ENCODE measurements at places on chromosomes 6 and 20.

DNA sequence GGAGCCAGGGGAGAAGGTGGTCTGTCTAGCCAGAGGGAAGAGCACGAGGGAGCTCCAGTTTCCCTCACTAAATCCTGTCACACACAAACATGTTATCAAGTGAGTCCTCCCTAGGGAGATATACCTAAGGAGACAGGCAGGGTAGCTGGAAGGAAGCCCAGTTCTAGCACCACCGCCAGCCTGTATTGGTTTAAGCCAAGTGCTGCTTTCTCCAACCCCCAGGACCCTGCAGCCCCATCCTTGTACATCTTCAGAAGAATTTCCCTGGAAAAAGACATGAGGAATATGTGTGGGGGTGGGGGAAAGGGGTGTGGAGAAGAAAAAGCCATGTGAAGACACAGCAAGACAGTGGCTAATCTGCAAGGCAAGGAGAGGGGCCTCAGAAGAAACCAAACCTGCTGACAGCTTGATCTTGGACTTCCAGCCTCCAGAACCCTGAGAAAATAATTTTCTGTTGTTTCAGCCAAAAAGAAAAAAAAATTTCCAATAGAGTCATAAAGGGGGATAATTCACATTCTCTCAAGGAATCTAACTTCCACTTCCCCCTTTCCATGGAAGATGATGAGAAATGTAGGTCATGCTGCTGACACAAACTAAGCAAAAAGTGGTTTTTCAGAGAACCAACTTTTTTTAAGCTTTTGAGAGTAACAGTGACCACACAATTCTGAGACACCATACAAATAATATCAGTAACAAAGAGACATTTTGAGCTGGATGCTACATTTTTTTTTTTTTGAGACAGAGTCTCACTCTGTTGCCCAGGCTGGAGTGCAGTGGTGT, 103.2 kb upstream of the PRDM1 start:
- DNase-seq = no peak
- peaks cover 17% of the 10 kb centered on the region for H3K4me1 ChIP-seq
- peaks cover 76% of the 10 kb centered on the region for H3K27me3 ChIP-seq
- no peak overlapping the region for H3K27ac ChIP-seq
- no peaks in the 10 kb centered on the region for H3K36me3 ChIP-seq

DNA sequence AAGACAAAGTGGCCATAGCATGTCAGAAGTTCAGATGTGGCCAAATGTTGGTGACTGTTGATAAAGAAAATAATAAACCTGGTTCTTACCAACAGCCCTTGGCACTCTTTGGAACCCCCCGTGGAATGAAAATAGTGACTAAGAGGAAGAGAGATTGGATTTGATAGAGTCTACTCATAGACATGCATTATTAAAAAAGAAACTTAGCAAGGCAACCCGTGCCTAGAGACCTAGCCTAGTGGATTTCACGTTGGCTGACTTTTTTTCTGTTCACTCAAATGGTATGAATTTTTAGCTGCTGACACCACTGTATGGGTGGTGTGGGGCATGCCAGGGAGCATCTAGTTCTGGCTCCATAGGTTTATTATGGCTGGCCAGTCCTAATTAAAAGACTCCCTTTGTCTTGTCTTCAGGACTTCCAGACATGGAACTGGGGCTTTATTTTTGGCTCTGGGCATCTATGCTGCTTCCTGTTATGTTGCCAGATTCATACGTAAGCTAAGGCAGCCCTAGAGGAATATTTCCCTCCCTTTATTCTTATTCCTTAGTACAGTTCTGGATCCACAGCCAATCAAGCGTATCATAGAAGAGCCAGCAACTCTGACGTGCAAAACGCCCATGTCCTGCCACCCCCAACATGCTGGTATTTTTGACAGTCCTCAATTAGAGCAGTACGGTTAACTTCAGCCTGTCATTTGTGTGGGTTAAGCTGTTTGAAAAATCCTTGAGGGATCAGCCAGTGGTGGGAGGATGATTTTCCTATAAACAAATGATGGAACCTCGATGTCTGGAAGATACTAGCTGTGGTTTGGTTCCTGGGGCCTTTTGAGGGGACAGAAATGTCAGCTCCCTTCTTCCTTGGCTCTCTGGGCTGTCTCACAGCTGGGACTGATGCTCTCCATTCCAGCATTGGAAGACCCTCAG, 127.5 kb downstream of the ISM1 start:
- H3K4me3 ChIP-seq = no peak overlapping the region
- H3K27me3 ChIP-seq = no peaks in the 10 kb centered on the region
- no peak overlapping the region for H3K27ac ChIP-seq
- DNase-seq = no peak
- no peaks in the 10 kb centered on the region for H3K4me1 ChIP-seq

- H3K4me1 ChIP-seq = no peaks in the 10 kb centered on the region
- no peak overlapping the region for H3K4me3 ChIP-seq
- no peaks in the 10 kb centered on the region for H3K27me3 ChIP-seq
- DNase-seq = no peak
These were observed 42.3 kb downstream of the IL20RA start for GRCh38 chr6:137002505-137002904.

DNA sequence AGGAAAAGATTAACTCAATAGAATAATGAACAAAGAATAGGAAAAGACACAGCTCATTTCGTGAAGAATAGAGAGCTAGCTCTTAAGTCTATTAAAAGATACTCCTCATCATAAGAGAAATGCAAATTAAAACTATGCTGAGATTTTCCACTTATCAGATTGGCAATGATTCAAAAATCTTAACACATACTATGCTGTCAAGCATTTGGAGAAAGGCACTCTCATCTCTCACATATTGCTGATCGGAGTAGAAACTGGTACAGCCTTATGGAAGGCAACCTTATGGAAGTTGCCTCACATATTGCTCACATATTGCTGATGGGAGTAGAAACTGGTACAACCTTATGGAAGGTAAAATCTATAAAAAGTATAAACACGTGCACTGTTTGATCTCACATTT, 21.4 kb upstream of the PLAGL1 start:
- DNase-seq = no peak
- no peaks in the 10 kb centered on the region for H3K27me3 ChIP-seq
- H3K27ac ChIP-seq = no peak overlapping the region
- H3K4me3 ChIP-seq = no peak overlapping the region
- H3K36me3 ChIP-seq = no peaks in the 10 kb centered on the region

DNA sequence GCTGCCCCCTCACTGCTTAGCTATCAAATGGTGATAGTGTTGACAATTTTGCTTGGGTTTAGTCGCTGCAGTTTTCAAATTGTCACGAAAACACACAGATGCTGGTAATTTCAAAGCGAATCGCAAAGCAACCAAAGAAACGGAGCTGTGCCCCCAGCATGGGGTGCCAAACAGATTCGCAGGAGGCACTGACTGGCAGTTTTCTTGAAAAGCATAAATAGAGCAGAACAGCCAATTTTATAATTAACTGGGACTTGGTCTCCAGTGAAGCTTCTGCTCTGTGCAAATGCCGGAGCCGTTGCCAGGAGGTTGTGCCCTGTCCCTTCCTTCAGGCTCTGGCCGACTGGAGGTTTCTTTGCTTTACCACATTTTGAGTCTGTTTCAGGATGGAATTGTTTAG, 18.8 kb downstream of the ARHGAP40 start:
- H3K36me3 ChIP-seq = no peaks in the 10 kb centered on the region
- peaks cover 32% of the 10 kb centered on the region for H3K27me3 ChIP-seq
- H3K4me1 ChIP-seq = no peaks in the 10 kb centered on the region
- H3K4me3 ChIP-seq = no peak overlapping the region
- H3K27ac ChIP-seq = no peak overlapping the region

DNA sequence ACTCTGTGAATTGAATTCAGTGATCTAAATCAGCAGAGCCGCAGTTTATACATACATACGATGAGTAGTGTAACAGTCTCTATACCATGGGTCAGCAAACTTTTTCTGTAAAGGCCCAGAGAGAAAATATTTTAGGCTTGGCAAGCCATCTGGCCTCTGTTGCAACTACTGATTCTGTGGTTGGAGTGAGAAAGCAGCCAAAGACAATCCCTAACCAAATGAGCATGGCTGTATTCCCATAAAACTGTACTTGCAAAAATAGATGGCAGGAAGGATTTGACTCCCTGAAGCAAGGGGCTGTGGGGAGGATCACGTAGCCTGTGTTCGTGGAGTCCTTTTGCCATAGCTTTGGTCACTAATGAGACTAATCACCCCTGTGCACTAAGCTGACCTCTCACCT, 17.9 kb upstream of the MOCS1 start:
- H3K27me3 ChIP-seq = no peaks in the 10 kb centered on the region
- peak overlapping the region; percentile 27 for H3K27ac ChIP-seq
- H3K36me3 ChIP-seq = no peaks in the 10 kb centered on the region
- no peak overlapping the region for H3K4me3 ChIP-seq

GRCh38 chr6:39166189-39166911, 51.4 kb upstream of the SAYSD1 start:
- no peaks in the 10 kb centered on the region for H3K4me1 ChIP-seq
- DNase-seq = peak; percentile 58
- H3K27ac ChIP-seq = no peak overlapping the region
- H3K27me3 ChIP-seq = peaks cover 19% of the 10 kb centered on the region

GRCh38 chr6:110190726-110191125, 10.5 kb downstream of the CDC40 start:
- no peak overlapping the region for H3K27ac ChIP-seq
- no peaks in the 10 kb centered on the region for H3K27me3 ChIP-seq
- H3K4me1 ChIP-seq = peaks cover 49% of the 10 kb centered on the region
- DNase-seq = no peak
- H3K4me3 ChIP-seq = no peak overlapping the region

- H3K4me3 ChIP-seq = no peak overlapping the region
- H3K36me3 ChIP-seq = no peaks in the 10 kb centered on the region
- H3K4me1 ChIP-seq = peaks cover 4% of the 10 kb centered on the region
- peak; percentile 63 for DNase-seq
These were observed 27.8 kb downstream of the CASS4 start for GRCh38 chr20:56439771-56440291.

DNA sequence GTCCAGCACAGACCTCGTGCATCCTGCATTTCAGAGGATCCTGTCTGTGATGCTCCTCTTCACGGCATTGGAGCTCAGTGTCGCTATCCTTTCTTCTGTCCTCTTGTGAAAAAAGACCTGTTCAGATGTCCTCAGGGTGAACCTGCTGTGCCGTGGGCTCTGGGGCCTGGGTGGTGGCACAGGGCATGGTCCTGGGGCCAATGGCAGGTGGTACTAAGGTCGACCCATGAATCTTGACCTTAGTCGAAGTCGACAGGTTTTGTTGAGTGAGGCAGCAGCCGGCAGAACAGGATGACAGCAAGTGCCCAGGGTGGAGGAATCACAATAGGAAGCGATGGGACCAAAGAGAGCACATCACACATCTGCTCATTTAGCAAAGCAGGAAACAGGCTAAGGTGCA, 22.0 kb upstream of the MAS1L start:
- H3K4me1 ChIP-seq = no peaks in the 10 kb centered on the region
- no peak overlapping the region for H3K4me3 ChIP-seq
- H3K27me3 ChIP-seq = peaks cover 16% of the 10 kb centered on the region
- no peak overlapping the region for H3K27ac ChIP-seq

DNA sequence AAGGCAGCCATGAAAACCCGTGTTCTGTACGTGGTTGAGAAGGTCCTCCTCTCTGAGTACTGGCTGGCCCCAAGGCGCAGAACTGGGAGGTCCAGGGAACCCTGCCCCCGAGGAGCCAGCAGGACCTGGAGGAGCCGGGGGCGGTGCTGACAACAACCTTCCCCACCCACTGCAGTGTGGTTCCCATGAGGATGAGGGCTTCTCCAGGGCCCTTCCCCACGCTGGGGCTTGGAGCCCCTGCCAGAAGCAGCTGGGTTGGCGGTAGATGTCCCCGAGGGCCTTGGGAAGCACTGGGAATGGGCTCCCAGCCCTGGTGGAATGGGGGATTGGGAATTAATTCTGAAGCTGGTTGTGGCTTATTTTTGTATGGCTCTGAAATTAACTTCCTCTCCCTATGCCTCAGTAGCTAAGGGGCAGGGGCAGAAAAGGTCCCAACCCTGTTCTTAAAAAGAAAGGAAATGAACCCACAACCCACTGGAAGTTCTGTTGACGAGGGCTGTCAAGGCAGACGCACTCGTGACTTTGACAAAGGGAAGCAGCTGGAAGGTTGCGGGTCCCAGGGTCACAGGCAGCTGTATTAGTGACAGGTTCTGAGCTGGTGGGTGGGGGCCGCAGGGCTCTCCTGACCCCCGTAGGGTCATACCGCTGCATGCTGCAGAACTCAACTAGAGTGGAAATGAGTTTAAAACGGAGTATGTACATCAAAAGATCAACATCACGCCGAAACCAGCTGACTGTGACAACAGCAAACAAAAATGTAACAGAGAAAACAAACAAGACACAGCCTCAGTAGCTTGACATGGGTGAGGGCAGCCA, 13.9 kb upstream of the HELZ2 start:
- DNase-seq = no peak
- no peaks in the 10 kb centered on the region for H3K4me1 ChIP-seq
- no peak overlapping the region for H3K4me3 ChIP-seq
- peaks cover 36% of the 10 kb centered on the region for H3K36me3 ChIP-seq
- H3K27me3 ChIP-seq = no peaks in the 10 kb centered on the region

DNA sequence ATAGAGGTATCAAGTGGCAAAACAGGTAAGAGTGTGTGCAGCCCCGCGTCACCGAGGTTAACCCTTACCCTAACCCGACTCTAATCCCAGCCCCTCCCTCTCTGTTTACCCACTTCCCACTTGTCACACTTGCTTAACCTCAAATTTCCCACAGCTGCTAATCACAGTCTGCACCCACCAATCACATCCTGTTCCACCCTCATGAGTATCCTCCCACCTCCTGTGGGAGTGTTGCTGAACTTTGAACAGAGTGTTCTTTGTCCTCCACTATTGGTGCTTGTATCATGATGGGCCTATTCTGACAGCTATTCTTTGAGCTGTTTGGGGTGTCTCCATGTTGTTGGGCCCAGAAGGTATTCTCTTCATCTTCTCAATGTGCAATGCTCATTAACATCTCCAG, 487.8 kb downstream of the PTPRT start:
- H3K4me1 ChIP-seq = no peaks in the 10 kb centered on the region
- no peak overlapping the region for H3K27ac ChIP-seq

GRCh38 chr20:39298571-39299506, 336.7 kb downstream of the DHX35 start:
- no peaks in the 10 kb centered on the region for H3K36me3 ChIP-seq
- no peak overlapping the region for H3K4me3 ChIP-seq
- DNase-seq = no peak
- no peaks in the 10 kb centered on the region for H3K27me3 ChIP-seq
- H3K27ac ChIP-seq = no peak overlapping the region
- H3K4me1 ChIP-seq = no peaks in the 10 kb centered on the region

DNA sequence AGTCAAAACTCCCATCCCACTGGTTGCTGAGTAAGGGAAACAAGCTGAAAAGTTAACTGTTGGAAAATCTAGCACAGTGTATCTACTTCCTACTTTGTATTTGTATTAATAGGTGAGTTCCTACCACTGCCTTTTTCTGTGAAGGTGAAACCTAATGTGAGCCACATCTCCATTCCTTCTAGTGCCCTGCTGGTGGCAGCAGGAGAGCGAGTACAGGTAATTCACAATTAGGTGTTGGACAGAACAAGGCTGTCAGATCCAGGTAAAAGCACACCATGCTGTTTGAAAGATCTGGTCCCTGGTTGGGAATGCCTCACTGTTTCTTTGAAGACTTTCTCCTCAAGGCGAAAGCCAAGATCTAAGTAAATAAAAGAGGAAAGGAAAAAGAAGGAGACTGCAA, 528.4 kb downstream of the PKHD1 start:
- no peak overlapping the region for H3K4me3 ChIP-seq
- H3K36me3 ChIP-seq = no peaks in the 10 kb centered on the region
- H3K4me1 ChIP-seq = no peaks in the 10 kb centered on the region

Measured in heart right ventricle (tissue), 16 donors.